ENCODE measurements at places on chromosomes 12 and 14.

DNA sequence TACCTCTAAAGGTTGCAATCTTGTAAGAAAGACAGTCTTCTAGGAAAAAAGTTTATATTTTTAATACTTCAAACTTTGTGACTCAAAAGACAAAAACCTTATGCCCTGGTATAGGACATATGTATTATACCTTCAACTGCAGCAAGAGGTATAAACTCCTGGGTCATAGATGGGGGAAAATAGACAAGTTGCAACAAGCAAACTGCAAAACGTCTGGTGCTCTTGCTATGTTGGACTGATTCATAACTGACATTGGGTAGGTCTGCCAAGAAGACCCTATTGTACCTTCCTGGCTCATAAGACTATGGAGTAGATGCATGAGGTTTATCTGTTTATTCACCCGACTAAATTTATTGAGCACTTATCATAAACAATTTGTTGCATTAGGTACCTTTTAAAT lies 40.9 kb downstream of the BEST3 start:
- DNase-seq, result no peak

DNA sequence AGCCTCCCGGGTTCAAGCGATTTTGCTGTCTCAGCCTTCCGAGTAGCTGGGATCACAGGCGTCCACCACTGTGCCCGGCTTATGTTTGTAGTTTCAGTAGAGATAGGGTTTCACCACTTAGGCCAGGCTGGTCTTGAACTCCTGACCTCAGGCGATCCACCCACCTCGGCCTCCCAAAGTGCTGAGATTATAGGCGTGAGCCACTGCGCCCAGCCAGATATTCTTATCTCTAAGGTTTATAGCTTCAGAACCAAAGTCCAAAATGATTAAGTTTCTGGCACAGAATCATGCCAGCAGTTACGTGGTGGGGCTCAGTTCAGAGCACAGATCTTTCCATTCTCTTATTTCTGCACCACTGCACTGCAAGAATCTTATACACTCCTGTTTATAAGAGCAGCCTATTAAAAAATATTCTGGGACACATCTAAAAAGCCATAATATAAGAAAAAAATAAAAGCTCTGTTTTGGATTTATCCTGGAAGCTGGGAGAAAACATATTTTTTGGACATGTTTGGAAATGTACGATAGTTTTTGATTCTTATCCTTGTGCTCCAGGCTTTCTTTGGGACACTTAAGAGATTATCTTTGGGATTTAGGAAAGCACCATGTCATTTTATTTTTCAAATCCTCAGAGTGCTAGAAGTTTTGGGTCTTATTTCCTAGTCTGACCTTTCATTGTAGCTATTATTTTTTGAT lies 129.6 kb downstream of the LMNTD1 start:
- DNase-seq, result no peak

DNA sequence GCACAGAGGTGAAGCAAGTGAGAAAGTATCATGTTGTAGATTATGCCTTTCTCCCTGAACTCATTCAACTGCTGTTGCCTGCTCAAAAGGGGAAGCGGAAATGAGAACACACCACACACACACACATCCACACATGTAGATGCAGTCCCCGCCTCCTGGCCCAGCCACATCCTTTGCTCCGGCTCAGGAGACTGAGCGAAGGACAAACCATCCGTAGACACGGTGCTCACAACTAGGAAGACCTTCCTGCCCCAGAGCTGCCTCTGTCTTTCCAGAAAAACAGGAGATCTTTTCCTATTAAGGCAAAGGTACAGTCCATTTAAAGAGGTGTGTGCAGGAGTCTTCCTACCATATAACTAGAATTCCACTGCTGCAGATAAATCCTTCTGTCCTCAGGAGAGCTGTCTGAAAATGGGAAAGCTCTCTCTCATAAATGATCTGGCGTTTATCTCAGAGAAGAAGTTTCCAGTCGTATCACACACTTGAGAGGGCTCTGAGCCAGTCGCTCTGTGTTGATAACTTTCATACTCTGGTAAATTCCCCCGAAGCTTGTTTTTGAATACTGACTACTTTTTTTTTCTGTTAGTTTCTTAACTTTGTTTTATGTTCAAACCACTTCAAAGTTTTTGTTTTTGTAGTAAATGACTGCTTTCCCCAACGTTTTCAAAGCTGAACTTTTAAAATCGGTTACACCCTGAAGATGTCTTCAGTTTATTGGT lies at the start of gene TESPA1:
TSS of gene TESPA1 (minus strand) at position 105 of the 719 bp plus-strand sequence. CDS start 10,200 bp downstream, outside the sequence.
- DNase-seq, result no peak

DNA sequence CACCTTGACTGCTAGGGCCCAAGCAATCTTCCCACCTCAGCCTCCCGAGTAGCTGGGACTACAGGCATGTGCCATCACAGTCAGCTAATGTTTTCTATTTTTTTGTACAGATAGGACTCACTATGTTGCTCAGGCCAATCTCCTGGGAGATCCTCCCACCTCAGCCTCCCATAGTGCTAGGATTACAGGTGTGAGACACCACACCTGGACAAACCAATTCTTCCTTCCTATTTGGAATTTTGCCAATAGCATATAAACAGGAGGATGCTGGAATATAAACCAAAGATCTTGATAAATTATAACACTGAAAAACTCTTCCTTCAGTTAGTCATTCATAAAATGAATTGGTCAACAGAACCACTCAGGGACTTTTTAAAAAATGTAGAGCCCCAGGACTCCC lies 8.4 kb downstream of the ACIN1 start:
- no peak for DNase-seq

DNA sequence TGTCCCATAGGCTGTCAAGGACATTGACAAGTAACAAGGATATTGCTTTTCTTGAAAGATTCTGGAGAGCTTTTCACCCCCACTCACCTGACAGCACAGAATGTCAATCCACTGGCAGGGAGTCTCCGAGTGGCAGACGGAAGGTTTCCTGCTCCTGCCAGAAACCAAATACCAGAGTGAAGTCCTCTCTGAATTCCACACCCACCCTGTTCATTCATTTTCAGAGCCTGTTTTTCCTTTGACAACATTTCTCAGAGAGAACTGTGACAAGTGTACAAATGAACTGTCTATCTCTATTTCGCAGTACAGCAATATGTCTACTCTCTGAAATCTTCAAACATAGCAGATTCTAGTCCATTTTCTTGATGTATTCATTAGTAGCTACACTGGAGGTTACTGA lies 26.2 kb upstream of the BICD1 start:
- DNase-seq, result no peak

DNA sequence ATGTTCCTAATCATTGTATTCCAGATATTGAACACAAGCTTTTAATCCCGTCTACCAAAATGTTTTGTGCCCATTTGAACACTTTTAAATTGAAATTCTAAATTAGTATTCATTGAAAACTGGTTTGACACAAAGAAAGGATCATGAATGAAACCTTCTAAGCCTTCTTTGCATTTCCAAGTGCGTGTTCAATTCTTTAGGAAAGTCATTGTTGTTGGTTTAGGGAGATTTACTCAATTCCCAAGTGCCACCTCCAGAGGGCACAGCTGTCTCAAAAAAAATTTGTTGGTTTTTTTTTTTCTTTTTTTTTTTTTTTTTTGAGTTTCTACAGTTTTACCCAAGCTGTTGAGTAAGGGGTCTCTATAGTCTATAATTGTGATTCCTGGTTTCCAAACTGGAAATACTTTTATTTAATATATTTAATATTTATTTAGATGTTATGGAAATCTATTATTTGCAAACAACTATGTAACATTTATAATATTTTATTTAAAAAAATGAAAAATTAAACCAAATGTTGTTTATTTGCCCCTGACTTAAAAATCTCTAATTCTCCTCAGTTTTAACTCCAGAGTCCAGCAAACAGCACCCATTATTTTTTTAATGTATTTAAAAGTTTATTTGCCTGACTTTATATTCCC lies 79.9 kb downstream of the NEDD1 start:
- peak; percentile 52 for DNase-seq

GRCh38 chr12:12265571-12266388 lies 1.1 kb downstream of the LRP6 start:
- DNase-seq, result no peak

- DNase-seq, result no peak
These were observed 57.4 kb downstream of the PLXNC1 start for GRCh38 chr12:94205822-94206221.

DNA sequence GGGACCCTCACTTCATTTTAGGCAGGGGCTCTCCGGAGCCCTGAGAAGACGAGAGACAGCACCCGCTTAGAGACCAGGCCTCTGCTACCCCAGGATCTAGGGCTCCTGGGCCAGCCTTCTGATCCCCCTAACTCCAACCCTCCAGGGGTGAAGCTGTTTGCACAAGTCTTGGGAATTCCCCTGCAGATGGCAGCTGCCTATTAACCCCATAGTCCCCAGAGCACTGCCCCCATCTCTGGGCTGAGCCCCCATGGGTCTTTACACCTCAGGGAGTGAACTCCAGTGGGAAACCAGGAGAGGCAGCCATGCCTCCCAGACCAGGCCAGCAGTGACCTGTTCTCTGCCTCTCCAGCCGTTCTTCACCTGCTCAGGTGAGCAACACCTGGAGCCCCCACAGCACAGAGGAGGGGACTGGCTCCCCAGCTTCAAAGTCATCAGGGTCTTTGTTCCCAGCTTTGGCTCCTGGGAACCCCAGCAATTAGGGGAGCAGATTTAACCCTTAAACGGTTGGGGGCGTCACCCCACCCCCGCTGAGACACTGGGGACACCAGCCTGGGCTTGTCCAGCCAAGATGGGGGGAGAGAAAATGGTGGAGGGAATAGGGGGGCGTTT lies 2.3 kb downstream of the WNT10B start:
- no peak for DNase-seq

GRCh38 chr12:111425655-111426054 lies 19.9 kb downstream of the SH2B3 start:
- DNase-seq, result no peak

DNA sequence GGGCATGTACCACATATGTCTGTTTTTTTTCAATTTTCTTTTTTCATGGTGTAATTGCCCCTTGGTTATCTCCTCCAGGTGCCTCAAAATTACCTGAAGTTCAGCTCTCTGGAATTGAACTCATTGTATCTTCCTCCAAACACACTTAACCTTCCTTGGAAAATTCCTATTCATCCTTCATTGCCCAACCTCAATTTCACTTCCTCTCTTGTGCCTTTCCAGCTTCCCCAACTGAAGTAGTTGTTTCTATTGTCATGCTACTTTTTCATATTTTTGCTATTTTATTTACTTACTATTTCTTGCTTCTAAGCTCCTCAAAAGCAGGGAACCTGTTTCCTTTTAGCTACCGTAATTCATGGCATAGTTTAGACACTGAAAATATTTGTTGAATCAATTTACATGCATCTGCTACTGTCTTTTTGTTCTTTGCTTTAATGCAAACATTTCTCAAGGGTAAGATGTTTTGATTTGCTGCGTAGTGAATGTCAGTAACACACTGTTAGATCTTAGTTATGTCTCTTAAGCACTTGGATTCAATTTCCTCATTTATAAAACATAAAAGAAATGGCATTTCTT lies 37.0 kb upstream of the STXBP6 start:
- no peak for DNase-seq

DNA sequence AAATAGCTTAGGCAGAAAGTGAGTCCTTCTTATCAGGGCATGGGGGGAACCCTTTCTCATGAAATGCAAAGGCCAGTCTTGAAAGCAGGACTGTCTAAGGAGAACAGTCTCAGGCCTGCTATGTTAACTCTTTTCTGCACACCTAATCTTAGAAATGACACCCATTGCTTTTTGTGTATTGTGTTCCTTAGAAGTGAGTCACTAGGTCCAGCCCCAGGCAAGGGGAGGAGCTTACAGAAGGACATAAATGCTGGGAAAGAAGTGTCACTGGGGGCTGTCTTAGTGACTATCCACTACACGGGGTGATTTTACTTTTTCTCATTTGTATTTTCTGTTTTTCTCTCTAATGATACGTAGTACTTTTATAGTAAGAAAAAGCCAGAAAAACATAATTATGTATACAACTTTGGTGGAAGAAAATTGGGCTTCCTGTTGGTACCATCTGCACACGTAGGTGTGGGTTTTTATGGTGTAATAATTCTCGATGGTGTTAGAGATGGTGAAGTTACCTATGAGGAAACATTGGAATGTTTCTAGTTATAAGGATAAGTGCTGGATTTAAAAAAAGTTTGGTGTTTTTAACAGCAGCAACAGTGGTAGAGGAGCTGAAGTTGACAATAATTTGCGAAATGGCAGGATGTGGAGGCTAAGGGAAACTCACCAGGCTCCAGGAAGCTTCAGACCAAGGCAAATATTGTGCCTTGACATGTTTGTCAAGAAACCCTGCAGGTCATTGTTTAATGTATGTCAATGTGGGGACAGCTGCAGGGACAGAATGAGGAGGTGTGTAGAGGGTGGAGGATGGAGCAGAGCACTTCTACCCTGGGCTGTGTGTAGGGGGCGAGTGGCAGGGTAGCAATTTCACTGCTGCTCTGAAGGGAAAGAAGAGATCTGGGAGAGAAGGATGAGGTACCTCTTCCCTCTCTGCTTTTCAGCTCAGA lies 214.9 kb downstream of the KTN1 start:
- no peak for DNase-seq

GRCh38 chr14:33273978-33274377 lies 335.3 kb downstream of the NPAS3 start:
- no peak for DNase-seq

DNA sequence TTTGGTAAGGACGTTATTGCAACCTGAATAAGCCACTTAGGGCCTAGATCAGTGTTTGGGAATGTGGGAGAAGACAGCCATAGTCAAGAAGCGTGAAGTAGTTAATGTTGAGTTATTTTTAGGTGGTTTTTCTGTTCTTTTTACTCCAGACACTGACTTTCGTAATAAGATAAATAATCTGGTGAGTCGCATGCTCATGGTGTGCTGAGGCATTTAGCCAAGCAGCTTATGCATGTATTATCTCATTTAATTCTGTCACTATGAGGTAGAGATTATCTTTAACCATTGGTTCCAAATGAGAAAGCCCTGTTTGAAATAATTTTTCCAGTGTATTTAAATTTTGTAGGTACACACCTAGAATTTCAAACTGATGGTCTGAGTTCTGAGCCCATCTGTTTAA lies 67.3 kb downstream of the RCOR1 start:
- DNase-seq, result no peak

DNA sequence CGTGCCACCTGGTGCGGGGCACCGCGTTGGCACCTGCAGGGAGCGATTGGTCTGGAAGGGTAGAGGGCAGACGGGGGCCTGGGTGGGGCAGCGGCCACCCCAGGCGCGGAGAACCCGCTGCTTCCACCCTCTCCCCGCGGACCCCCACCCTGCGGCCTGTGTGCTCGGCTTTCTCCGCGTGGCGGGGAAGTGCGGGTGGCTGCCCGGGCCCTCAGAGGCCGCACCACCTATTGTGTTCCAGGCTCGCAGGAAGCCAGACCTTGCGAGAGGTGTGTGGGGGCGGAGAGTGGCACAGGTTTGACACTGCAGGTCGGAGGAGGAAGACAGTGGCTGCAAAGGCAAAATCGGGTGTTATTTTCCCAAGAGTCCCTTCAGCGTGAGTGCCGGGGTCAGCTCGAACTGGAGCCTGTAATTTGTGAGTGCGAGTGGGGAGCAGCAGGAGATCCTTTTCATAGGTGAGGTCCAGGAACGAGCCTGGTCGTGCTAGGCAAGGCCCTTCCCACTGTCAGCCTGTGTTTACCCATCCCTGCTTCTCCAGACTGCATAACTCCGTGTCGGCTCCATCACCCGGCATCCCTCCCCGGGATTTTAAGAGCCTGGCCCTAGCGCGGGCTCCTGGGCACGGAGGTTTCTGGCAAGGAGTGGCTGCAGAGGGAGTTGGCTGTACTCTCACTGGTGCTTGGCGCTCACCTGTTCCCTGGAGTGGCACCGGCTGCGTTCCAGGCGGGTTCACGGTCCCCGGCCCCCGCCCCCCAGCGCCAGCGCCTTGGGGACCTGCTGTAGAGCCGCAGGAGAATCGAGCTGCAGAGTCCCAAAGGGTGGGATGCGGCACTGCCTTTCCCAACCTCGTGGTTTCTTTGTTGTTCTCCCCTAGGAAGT lies 935 bp downstream of the TBC1D30 start:
- DNase-seq, result peak; percentile 42

Data from NCI-H1092 (cell line).